ENCODE measurements at places on chromosomes 12 and 14. TPM values are rescaled to one million over a fixed set of nuclear protein-coding genes. Genes with fewer than 3 reads are reported as not detected.

Gene HOTAIR
- total RNA-seq, result 0.94 TPM

Gene ZDHHC22
- 0.25 TPM for total RNA-seq

Gene EFS
- total RNA-seq, result 1.6 TPM

Gene ARL6IP4
- total RNA-seq, result 181 TPM

Gene SLCO1B1
- not detected for total RNA-seq

Gene NUAK1
- 2.3 TPM for total RNA-seq

Gene TRMT61A
- total RNA-seq, result 11.1 TPM

Gene GPR137C
- 17.3 TPM for total RNA-seq

Gene HHIPL1
- 2.0 TPM for total RNA-seq

Gene PGAM5
- total RNA-seq, result 21.9 TPM

Gene RPGRIP1
- total RNA-seq, result not detected

Gene ZNF740
- total RNA-seq, result 16.7 TPM

Gene SMCO2
- total RNA-seq, result not detected

Gene OTX2
- 0.27 TPM for total RNA-seq

Gene PABPN1
- total RNA-seq, result 140 TPM

Gene CEBPE
- total RNA-seq, result 2.2 TPM

Gene TSPAN19
- 0.11 TPM for total RNA-seq

Gene GDF3
- 0.21 TPM for total RNA-seq

Gene PTHLH
- 0.60 TPM for total RNA-seq

Gene CHST11
- 27.9 TPM for total RNA-seq

Gene GATC
- total RNA-seq, result 21.6 TPM

Gene LRRC23
- total RNA-seq, result 9.6 TPM

Gene ACOT4
- 0.10 TPM for total RNA-seq

Gene LYZ
- total RNA-seq, result not detected

Gene PDE3A
- total RNA-seq, result 0.41 TPM

Gene TMPRSS12
- total RNA-seq, result not detected

Gene ADCY4
- total RNA-seq, result 0.50 TPM

Gene SLC4A8
- 26.3 TPM for total RNA-seq

Gene SALL2
- total RNA-seq, result 10.5 TPM

Gene TCTN2
- total RNA-seq, result 8.9 TPM

Data from motor neuron (in vitro differentiated cells).